Activated T-helper 1 cell treated with anti-CD3 and anti-CD28 coated beads, Interleukin-2, amount 50 U/mL, for 16 hours (primary cell): ENCODE measurements at places on chromosomes 16 and 17.
A peak's percentile ranks its signal among the peaks of the same experiment; 100 is the strongest.

- peak; percentile 44 for DNase-seq
These were observed 30.1 kb downstream of the GNGT2 start for GRCh38 chr17:49180303-49180702.

DNA sequence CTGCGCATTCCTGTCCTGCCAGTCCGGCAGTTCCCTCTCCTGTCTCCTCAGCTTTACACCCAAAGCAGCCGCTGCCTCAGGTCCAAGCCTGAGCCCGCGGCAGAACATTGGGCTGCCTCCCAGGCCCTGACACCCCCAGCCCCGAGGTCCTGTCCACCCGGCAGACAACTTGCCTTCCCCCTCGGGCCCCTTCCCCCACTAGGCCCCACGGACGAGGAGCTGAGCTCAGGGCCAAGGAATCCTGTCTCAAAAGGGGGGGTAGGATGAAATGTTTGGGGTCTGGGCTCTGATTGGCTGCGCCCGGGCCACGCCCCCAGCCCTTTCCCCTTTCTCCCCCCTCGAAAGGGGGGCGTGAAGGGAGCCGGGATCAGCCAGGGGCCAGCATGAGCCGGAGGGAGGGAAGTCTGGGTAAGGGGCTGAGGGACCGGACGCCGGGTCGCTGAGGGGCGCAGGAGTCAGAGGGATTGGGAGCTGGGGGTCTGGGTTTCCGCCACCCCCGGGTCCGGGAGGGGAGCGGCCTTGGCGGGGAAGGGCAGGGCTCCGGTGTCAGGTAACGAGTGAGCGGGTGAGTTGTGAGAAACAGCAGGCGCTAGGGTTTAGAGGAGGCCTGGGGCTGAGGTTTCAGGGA is at the start of gene CTF1:
CTF1 (plus strand) TSS at position 354 of the 628 bp plus-strand sequence; CDS start at position 384, 30 bp downstream.
- DNase-seq: no peak

DNA sequence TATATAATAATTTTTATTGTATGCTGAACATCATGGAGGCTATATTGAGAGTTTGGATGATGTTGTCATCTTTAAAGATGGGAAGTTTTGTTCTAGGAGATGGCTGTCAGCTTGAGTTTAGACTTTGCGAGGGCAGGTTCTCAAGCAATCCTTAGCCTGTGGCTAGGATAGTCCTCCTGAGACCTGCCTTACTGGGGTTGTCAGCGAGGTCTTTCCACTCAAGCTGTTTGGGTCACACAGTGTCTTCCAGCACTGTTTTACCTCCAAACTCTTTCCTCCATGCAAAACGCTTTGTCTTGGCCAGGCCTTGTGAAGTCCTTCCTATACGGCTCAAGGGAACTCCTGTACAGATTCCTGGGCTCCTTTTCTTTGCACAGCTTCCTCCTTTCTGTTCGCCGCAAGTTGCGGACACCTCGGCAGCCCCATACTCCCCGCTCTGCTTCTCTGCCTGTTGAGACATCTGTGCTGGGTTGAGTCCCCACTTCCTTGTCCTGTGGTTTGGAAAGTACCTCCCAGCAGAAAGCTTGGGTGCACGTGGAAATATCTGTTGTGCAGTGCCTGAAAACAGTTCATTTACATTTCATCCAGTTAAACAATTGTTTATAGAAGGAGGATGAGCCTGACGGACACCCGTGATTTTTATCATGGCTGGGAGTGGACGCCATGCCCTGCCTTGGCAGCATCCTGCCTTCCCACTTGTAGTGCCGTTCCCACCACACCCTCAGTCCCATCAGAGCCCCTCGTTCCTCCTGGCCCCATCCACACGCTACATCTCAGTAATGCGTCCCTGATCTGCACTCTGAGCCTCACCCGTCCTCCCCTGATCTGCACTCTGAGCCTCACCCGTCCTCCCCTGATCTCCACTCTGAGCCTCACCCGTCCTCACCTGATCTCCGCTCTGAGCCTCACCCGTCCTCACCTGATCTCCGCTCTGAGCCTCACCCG is 55.0 kb upstream of the CBFA2T3 start:
- DNase-seq: peak; percentile 36

DNA sequence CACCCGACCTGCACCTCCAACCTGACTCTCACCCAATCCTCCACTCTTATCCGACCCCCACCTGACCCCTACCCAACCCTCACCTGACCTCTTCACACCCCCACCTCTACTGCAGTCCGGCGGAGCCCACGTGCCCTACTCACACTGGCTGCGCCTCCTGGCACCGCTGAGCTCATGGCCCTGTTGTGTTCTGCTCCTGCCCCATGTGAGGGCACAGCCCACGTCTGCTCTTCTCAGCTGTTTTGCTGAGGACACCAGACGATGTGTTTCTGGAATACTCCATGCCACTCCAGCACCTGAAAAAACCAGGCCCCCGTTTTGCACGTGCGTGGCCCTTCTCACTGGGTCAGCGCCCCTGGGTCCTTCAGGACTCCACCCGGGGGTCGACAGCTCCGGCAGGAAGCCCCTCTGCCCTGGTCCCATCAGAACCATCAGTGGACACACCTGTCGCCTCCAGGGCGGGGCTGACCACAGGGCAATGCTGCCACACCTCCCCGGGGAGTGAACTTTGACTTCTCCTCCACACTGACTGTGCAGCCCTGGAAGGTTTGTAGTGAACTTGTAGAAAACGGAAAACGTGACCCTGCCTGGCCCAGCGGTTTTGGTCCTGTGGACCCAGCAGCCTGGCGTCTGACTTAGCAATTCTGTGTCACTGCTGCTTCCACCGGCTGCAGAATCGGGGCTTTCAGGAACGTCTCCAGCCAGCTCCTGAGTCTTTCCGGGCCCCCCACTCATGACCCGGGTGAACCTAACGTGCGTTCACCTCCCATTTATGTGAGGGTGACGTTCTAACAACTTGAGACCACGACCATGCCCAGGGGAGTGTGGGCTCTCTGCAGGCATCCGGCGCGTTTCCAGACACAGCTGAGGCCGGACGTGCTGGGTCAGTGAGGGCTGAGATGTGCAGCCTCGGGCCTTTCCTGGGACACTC is 5.7 kb upstream of the RAB40B start:
- DNase-seq: no peak

GRCh38 chr17:74151551-74152315 is 51.7 kb upstream of the RPL38 start:
- no peak for DNase-seq
